ENCODE measurements at places on chromosomes 2 and 18.

DNA sequence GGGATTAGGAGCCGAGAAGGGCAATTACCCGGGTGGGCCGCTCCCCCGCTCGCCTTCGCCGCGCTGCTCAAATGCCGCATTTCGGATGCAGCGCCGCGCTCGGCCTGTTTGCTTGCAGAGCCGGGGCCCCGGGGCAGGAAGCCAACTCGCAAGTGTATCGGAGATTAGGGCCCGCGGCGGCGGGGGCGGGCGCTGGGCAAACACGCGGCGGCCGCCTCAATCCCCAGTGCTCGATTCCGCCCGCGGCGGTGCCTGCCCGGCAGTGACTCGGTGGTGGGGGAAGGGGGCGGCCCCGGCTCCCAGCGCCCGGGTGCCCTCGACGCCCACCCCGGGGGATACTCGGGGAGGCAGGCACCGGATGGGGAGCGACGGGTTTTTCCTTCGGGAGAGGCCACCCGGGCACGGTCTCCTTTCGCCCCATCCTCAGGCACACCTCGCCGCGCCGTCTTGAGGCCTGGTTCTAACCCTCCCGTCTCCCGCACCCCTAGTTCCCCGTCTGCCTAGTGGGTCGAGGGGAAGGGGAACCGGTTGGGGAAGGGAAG is 26.6 kb upstream of the NOTO start:
- DNase-seq = peak; percentile 93

GRCh38 chr2:23762141-23762540 is 164.8 kb downstream of the ATAD2B start:
- DNase-seq = no peak

- DNase-seq = no peak
These were observed 89.2 kb downstream of the STPG4 start for GRCh38 chr2:47065771-47066380.

- DNase-seq = peak; percentile 47
These were observed 10.5 kb downstream of the SLC66A2 start for GRCh38 chr18:79940814-79941472.

GRCh38 chr18:49588971-49589370 is 27.1 kb downstream of the LIPG start:
- DNase-seq = no peak

DNA sequence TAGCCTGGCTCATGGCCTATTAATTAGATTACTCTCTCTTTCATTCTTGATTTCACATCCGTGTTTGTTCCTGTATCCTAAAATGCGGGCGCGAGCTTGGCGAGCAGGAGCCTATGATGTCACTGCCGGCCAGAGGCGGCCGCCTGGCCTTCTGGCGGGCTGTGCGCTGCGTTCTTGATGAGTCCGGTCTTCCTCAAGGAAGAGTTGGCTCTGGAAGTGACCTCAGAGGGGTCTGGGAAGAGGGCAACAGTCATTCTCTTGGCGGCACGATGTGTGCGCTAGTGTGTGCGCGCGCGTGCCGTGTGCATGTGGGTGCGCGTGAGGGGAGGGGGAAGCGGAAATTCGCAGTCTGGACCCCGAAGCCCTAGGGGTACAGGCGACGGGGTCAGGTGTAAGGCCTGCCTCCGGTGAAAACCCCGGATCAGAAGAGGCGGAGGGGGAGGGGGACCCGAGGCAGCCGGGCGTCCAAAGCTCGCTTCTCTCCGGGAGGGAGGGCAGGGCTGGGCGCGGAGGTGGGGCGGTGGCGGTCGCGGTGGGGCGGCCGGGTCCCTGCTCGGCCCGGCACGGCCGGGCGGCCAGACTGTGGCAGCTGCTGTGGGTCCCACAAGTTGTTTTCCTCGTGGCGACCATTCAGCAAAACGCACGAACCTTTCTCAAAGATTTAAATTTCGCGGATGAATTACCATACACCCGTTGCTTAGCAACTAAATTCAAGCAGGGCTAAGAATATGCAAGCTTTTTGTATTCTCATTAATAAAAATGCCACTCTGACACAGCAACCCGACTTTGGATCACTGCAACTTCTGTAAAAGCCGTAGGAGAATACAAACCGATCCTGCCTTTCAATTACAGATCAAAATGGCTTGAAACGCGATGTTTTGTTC is 8.4 kb downstream of the POU3F3 start:
- DNase-seq = no peak

- DNase-seq = no peak
These were observed 119.5 kb downstream of the DAW1 start for GRCh38 chr2:227990937-227991336.

GRCh38 chr2:201257381-201257955 is 2.9 kb upstream of the CASP8 start:
- DNase-seq = peak; percentile 89

- no peak for DNase-seq
These were observed 283.3 kb downstream of the NRXN1 start for GRCh38 chr2:50748671-50749070.

DNA sequence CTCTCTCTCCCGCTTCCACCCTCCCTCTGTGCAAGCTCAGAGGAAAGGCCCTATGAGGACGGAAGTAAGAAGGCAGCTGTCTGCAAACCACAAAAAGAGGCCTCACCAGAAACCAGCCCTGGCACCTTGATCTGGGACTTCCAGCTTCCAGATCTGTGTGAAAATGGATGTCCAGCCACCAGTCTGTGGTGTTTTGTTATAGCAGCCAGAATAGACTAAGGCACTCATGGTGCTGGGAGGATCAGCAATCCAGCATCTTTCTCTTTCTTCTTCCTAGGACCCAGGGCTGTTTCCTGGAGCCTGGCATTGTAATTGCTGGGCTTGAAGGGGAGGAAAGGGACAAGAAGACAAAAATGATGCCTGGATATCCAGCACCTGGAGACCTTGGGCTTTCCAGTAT is 122.5 kb downstream of the SOCS6 start:
- DNase-seq = no peak

- no peak for DNase-seq
These were observed 72.2 kb downstream of the DSC3 start for GRCh38 chr18:30970196-30970816.

DNA sequence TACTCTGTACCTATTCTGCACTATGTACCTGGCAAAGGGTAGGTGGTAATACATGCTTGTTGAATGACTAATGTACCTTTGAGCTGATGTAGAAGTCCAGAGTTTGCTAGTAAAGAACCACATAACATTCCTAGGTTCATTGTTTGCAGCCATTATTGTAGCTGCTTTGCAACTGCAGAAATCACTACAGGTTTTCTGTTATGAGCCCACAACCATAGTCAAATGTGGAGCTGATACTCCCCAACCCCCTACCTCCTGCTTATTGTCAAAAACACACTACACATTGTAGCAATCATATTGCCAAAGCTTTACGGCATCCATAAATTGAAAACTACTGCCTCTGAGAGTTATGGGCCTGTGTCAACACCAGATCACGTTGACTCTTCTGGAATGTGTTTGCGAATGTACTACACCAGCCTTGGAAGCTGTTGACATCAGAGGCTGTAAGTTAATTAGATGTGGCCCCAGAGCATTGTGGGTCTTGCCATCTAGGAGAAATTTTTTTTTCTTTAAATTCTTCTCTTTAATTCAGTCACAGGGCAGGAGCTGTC is 187.0 kb downstream of the AGPS start:
- DNase-seq = no peak

DNA sequence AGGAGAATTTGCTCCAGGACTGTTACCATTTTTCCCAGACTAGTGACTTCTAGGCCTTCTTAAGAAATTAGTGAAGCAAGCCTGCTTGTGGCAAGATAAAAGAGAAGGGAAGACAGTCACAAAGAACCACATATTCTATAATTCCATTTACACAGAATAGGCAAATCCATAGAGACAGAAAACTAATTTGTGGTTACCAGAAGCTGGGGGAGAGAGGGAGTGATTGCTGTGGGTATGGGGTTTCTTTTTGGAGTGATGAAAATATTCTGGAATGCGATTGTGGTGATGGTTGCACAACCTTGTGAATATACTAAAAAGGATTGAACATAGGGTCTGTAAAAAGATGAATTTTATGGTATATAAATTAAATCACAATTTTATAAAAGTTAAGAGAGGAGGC is 37.5 kb upstream of the SIX2 start:
- no peak for DNase-seq

DNA sequence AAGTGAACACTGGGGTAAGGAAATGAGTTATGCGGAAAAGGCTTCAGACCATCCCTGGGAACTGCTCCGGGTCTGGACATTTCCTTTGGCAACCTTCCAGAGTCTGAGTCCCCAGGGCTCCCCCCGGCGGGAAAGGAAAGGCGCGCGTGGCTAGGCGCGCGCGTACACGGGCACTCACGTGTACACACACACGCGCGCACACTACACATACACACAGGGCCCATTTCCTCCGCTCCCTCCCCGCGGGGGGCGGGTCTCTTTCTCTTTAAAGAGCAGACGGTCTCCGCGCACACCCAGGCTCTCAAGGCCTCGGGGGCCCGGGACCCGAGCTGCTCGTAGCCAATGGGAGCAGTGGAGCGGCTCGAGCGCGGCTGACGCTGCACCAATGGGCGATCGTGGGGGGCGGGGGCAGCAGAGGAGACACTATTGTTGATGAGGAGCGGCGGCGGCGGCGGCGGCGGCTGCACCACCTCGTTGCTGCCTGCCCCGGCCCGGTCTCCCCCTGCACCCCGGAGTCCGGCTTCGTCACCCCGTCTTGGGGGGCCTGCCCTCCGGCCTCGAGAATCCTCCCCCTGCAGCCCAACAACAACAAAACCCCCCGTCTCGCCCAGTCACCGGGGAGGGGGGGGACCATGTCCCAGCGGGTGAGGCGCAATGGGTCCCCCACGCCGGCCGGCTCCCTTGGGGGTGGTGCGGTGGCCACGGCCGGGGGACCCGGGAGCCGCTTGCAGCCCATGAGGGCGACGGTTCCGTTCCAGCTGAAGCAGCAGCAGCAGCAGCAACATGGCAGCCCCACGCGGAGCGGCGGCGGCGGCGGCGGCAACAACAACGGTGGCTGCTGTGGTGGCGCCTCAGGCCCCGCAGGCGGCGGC is at the start of gene FAM117B:
FAM117B (plus strand) TSS at position 414 of the 872 bp plus-strand sequence; CDS start at position 633, 219 bp downstream.
- peak; percentile 100 for DNase-seq

- no peak for DNase-seq
These were observed 41.8 kb downstream of the ST8SIA5 start for GRCh38 chr18:46715062-46715461.

GRCh38 chr2:3490191-3491170 is 28.9 kb downstream of the ADI1 start:
- no peak for DNase-seq

DNA sequence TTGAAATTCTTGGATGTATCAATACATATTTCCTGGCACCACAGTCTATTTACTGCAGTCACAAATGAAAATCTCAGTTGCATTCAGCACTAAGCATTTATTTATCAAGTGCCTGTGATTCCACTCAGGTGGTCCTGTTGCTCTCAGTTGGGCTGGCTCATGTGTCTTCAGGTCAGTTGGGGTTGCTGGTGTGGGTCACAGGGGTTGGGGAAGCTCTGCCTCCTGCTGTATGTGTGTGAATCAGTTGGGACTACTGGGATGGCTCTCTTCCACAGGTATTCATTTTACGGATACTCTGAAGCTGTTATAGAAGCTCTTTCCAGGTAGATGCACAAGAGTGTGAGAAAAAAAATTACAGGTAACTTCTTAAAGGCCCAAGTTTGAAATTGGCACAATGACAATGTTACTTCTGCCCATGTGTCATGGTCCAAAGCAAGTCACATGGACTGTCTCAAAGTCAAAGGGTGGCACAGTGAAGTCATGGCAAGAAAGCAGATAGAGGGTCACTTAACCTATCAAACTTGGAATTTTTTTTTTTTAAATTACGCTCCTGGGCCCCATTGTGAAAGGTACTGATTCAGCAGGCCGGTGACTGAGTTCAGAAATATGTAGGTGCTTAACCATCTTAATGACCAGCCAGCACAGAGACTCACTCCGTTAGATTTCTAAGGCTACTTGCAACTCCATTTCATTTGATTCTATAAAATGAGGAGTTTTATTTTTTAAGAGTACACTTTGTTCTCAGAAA is 249.2 kb upstream of the GCFC2 start:
- no peak for DNase-seq

DNA sequence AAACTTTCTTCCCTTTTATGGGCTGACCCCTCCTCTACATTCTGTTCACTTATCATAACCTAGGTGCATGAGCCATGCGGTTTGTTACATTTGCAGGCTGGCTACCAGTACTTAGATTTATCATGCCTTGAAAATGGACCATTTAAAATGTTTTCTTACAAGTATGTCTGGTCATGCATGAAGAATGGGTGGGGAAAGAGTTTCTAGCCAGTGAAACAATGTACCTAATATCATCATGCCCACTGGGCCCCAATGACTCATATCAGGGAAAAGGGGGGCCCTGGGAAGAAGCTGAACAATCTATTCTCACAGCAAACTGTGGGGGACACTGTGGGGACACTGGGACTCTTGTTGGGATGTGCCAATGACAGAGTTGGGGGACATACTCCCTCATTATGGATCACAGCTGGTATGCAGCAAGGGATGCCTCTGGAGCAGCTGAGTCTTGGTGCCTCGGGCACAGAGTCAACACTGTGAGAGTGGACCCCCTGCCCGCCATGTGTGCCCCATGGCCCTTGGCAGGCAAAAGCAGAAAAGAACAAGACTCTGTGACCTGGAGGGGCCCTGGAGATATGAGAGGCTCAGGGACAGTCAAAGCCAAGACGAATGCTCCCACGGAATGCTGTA is 156.3 kb downstream of the ZNF516 start:
- DNase-seq = no peak

DNA sequence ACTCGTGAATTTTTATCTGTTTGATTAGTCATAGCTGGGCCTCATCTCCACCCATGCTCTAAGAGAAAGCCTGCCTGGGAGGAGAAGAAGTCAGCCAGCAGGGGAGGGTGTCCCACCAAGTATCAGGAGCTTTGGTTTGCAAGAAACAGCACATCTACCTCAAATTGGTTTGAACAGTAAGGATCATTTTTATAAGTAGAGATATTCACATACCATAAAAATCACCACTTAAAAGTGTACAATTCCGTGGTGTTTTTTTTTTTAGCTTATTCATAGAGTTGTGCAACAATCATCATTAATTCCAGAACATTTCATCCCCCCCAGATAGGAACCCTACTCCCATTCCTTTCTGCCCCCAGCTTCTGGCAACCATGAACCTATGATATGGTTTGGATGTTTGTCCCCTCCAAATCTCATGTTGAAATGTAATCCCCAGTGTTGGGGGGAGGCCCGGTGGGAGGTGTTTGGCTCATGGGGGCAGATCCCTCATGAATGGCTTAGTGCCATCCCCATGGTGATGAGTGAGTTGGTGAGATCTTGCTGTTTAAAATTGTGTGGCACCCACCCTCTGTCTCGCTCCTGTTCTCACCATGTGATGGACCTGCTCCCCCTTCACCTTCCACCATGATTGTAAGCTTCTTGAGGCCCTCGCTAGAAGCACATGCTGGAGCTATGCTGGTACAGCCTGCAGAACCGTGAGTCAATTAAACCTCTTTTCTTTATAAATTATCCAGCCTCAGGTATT is 36.2 kb upstream of the HS6ST1 start:
- no peak for DNase-seq
